Frontal cortex (tissue), 4 donors: ENCODE measurements at places on chromosomes 6 and 20. TPM values are rescaled to one million over a fixed set of nuclear protein-coding genes. Genes with fewer than 3 reads are reported as not detected.

DDX43 gene
- 0.41 TPM for total RNA-seq

SNAI1 gene
- total RNA-seq, result not detected

EYA4 gene
- 0.41 TPM for total RNA-seq

LBP gene
- total RNA-seq, result not detected

FAM217A gene
- not detected for total RNA-seq

OXT gene
- not detected for total RNA-seq
